ENCODE measurements at places on chromosomes 12 and 14.

DNA sequence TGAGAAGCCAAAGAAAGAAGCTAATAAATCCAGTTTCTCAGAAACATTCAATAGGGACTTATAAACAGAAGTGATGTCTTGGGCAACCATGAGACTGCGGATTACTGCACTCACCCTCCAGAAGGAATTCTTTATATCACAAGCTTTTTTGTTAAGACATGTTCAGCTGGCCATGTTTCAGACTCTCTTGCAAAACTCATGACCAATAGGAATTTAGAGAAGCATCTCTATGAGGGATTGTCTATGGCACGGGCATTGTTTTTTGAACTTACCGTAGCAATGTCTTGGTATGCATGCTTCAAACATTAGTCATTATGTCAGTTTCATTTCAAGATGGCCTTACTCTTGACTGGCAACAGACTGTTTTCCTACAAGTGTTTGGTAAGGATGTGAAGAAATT, 15.5 kb upstream of the ZNF268 start:
- DNase-seq: no peak

- no peak for DNase-seq
These were observed 42.0 kb downstream of the NCOR2 start for GRCh38 chr12:124525455-124525854.

DNA sequence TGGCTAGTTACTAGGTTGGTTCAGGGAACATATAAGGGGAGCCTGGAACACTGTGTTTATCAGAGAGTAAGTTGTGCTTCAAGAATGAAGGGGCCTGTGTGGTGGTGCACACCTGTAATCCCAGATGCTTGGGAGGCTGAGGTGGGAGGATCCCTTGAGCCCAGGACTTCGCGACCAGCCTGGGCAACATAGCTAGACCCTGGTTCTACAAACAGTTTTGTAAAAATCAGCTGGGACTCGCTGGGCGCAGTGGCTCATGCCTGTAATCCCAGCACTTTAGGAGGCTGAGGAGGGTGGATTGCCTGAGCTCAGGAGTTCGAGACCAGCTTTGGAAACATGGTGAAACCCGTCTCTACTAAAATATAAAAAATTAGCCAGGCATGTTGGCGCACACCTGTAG, 42.1 kb upstream of the GPR132 start:
- no peak for DNase-seq

GRCh38 chr12:45774508-45775162, 45.1 kb downstream of the ARID2 start:
- DNase-seq: no peak

DNA sequence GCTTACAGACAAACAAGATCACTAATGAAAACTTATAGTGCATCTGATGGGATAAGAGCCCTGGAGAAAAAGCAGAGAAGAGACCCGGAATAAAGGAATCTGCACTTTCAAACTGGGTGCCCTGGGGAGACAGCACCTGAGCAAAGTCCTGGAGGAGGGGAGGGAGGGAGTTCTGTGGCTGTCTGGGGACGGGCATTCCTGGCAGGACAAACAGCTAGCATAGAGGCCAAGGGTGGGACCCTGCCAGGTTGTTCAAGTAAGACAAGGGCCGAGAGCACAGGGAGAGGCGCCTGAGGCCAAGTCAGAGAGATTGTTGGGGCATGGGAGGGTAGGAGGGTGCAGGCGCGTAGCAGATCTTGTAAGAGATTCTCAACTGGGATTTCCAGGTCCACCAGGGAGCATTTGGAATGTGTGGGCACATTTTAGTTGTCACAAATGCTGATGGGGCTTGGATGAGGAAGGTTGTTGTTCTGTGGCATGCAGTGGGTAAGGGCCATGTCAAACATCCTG, 14.2 kb downstream of the IQSEC3 start:
- no peak for DNase-seq

DNA sequence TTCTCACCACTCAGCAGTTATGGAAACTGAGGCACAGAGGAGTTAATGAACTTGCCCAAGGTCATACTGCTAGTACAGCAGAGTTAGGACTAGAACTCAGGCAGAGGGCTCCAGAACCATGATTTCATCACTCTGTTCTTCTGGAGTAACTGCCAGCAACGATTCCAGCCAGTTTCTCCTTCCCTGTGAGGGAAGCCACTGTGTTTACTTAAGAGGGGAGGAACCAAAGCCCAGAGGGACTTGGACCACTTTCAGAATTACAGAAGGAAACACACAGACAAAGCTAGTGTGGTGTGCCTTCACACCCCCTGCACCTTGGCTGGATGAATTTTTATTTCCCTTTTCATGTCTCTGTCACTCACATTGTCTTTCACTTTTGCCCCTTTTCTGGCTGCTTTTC, 398.2 kb downstream of the DPF3 start:
- DNase-seq: no peak

DNA sequence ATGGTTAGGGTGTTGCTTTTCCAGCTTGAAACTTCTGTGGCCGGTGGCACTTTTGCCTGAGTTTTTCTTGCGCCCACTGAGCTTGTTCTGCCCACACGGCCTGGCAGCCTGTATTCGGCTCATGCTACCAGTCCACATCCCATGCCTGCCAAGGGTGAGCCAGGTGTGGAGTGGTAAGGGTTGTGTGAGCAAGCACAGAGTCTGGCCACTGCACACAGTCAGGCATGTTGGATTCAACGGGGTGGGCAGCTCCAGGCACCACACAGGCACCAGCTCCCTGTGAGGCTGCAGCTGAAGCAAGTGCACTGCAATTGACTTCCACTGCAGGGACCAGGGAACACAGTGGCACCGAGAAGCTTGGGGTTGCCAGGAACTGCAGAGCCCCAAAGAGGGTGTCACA, 18.8 kb upstream of the NTS start:
- DNase-seq: no peak

GRCh38 chr14:80602946-80603345, 338.6 kb downstream of the CEP128 start:
- DNase-seq: no peak

DNA sequence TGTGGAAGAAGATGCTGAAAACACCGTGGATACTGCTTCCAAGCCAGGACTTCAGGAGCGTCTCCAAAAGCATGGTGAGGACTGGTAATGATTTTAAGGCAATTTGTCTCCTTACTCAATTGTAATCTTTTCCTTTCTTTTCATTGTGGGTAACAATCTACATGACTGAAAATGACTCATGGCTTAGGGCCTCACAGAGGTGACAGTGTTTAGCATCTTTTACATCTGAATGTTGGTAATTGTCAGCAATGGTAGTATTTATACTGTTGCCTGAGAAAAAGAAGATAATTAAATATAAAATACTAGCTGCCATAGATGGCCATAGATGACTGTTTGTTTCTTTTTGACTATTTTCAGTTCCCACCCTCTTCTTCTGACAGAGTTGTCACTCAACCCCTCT, 31.6 kb downstream of the TULP3 start:
- DNase-seq: no peak

DNA sequence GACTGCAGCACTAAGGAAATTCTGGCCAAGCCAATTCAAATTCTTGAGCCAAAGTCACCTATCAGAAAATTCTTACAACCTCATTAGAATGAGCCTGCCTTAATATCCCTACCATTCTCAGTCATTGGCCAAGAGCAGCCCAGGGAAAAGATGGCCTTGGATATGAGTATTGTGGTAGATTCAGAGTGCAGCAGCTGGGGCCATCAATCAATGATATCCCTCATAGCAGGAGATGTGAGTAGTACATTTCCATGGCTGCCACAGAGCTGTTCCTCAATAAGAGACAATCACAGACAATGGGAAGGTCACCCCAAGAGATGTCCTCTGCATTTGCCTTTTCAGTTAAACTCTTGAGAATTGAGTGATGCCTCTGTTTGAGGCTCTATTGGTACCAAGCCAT, 161.6 kb downstream of the DYRK2 start:
- no peak for DNase-seq

DNA sequence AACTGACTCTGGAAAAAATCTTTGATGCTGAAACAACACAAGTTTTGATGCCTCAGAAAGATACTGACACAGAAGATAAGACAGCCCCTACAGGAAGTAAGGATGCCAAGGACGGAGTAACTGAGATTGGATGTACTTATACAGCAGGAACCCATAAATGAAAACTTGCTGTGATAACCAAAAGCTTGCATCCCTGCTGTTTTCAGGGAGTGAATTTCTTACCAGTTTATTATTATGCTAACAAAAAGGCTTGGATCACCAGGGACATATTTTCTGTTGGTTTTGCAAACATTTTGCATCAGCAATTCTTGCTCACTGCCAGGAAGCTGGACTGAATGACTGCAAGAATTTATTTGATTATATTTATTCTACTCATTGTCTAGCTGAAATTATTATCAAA, 197.7 kb downstream of the NAV3 start:
- no peak for DNase-seq

DNA sequence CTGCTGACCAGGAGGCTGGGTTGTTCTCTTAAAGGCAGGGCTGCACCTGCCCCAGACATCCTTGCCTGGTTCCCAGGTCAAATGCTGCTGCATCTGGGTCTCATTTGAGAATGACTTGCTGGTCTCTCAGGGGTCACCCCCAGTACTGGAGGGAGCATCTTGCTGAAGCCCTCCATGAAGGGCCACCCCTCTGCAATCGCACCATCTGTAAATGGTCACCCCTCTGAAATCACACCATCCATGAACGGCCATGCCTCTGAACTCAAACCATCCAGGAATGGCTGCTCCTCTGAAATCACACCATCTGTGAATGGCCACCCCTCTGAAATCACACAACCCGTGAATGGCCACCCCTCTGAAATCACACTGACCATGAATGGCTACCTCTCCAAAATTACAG, 7.3 kb upstream of the SERPINA6 start:
- no peak for DNase-seq

DNA sequence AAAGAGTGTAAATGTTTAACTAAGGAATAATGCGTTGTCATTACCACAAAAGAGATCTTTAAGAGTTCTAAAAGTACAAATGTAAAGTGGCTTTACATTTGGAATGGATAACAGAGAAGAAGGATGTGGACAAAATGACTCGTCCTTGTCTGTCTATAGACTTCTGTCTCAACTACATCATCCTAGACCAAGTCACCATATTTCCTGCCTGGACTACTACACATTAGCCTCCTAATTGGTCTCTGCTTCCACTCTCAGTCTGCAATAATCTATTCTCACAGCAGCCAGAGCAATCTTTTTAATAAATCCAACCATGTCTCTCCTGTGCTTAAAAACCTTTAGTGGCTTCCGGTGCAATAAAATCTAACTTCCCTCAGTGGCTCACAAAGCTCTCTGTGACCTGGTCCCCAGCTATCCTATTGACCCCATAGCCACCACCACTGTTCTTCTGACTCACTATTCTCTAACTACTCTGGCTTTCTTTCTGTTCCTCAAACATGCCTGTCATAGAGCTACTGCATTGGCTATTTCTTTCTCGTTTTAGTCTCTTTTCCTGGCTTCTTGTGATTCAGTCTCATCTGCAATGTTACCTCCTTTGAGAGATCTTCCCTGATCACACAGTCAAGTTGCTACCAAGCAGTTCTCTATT, 91.1 kb downstream of the MYF5 start:
- DNase-seq: no peak

GRCh38 chr14:84029246-84029645, 1500.7 kb upstream of the FLRT2 start:
- no peak for DNase-seq

GRCh38 chr14:59160506-59160905, 28.0 kb upstream of the DAAM1 start:
- no peak for DNase-seq

- no peak for DNase-seq
These were observed 480.8 kb downstream of the RMST start for GRCh38 chr12:97943359-97943758.

GRCh38 chr12:42076976-42077375, 67.7 kb downstream of the GXYLT1 start:
- no peak for DNase-seq

DNA sequence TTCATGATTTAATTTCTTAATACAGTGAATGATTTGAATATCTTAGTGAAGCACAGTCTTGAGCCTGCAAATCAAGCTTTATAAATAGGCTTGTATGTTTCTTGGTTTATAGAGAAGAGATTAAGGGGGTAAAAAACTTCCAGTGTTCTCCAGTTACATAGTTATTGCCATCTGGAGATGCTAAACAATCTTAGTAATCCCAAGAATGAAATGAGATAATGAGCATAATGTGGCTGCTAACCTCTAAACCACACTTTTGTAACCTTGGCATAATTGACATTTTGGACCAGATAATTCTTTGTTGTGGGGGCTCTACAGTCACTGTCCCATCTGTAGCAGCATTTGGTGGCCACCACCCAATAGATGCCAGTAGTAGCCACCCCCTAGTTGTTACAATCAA, 316.8 kb downstream of the CCDC91 start:
- no peak for DNase-seq

GRCh38 chr12:92715625-92716024, 12.8 kb downstream of the PLEKHG7 start:
- DNase-seq: no peak

GRCh38 chr12:18207266-18207665, 54.1 kb upstream of the PIK3C2G start:
- DNase-seq: no peak

DNA sequence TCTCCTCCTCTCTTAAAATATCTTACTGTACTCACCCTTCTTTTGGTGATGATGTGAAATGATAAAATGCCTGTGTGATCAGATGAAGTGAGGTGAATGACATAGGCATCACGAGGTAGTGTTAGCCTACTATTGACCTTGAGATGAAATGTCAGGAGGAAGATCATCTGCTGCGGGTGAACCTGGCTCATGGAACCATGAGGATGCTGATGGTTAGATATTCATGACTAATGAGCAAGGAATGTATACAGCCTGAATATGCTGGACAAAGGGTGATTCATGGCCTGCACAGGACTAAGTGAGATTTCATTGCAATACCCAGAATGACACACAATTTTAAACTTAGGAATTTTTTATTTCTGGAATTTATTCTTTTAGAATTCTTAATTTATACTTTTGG, 89.6 kb downstream of the DAAM1 start:
- no peak for DNase-seq

DNA sequence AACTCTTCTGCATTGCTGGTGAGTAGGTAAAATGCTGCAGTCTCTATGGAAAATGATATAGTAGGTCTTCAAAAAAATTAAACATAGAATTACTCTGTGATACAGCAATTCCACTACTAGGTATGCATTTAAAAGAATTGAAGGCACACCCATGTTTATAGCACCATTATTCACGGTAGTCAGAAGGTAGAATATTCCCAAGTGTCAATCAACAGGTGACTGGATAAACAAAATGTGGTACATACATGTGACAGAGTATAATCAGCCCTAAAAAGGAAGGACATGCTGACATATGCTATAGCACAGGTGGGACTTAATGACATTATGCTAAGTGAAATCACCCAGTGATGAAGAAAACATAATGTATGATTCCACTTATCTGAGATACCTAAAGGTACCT, 123.3 kb downstream of the CCER1 start:
- no peak for DNase-seq

GRCh38 chr12:26599096-26599695, 233.8 kb downstream of the ITPR2 start:
- DNase-seq: no peak
